ENCODE measurements at places on chromosomes 13 and 19. TPM values are rescaled to one million over a fixed set of nuclear protein-coding genes. Genes with fewer than 3 reads are reported as not detected.

Gene KIR2DL3
- total RNA-seq, result not detected

Gene KLHL1
- not detected for total RNA-seq

Gene NBEA
- total RNA-seq, result 3.2 TPM

Gene CYP2A7
- total RNA-seq, result not detected

Gene ZNF700
- 6.8 TPM for total RNA-seq

Gene TJP3
- total RNA-seq, result not detected

Gene CLDN10
- 2.9 TPM for total RNA-seq

Gene ICAM1
- 7.1 TPM for total RNA-seq

All from epithelial cell of umbilical artery (primary cell).